ENCODE measurements at places on chromosomes 2 and 18.
A peak's percentile ranks its signal among the peaks of the same experiment; 100 is the strongest.

DNA sequence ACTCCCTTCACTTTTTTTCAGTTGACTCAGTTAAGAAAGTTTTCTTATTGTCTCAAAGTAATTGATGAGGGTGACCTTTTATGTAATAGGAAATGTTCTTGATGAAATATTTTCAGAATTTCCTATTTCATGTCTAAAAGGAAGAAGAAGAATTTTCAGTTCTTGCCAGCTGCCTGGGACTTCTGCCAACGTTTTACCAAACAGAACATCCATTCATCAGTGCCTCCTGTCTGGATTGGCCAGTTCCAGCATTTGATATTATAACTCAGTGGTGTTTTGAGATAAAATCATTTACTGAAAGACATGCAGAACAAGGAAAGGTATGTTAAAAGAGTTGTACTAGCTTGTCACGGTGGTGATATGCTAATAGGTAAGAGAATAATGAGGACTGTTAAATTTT, 104.7 kb upstream of the MYO3B start:
- DNase-seq = peak; percentile 28

DNA sequence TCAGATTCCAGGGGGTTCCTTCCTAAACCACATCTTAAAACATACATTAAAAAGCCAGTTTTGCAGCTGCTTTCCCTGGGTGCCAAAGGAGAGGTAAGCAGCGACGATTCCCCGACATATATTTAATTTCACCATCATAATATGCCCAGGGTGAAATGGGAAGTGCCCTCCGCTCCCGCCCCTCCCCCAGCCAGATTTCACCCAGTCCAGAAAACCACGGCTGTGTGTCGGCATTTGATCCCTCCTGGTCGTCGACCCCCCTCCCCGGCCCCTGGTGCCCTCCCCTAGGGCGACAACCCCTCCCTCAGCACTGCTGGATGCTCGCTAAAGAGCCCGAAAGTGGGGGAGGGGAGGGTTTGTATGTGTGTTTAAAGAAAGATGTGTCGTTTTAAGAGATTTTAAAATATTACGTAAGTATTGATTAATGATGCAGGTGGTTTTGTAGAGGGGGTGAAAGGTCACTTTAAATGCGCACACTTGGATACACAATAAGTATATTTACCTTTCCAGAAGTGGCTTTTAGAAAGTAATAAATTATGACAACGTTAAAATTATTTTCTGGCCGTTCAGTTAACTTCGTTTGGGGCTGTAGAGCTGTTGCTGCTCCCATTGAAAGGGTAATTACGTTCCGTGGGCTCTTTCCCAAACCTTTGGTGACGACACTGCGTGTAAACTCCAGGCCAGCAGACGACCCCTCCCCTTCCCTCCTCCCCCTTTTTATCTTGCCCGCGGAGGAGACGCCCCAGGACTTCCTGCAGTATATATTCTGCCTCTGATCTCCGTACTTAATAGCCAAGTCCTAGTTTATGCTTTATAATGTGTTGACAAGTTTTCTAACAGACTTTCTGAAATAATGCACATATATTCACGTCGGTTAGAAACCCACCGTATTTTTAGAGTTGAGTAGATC, 3.4 kb upstream of the BCL11A start:
- DNase-seq = peak; percentile 89

- peak; percentile 41 for DNase-seq
Observed at GRCh38 chr2:230956827-230957755, 32.0 kb upstream of the GPR55 start.

DNA sequence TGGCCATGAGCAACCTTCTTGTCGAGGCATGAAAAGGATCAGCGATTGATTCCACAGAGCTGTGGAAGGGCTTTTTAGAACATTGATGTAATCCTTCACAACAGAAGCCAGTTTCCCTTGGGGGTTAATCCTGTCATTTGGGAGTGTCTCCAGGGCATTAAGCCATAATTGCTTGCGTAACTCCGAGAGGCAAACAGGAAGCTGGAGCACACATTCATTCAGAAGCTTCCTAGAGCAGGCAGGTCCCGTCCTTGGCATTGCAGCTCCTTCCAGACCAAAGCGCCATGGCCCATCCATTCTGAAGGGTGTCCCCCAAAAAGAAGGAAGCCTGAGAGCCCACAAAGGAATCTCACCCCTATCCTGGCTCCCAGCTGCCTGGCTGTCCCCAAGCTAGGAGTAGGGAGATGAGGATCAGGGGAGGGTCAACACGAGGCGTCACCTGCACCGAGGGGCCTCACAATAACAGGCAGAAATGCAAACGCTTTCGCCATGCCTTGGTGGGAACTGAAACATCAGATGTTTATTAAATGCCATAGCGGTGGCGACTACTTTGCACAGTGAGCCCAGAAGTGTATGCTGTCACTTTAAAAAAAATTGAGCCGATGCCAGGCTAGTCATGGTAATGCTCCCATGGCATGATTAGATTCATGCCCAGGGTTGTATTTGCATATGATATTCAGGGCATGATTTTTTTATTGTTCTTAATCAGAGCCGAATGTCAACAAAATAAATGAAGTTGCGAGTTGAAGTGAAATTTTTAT, 339.4 kb downstream of the BCL11A start:
- DNase-seq = no peak

- no peak for DNase-seq
Observed at GRCh38 chr2:233996000-233996399, 54.5 kb upstream of the SPP2 start.

- no peak for DNase-seq
Observed at GRCh38 chr18:35106013-35106844, 65.0 kb downstream of the MAPRE2 start.

DNA sequence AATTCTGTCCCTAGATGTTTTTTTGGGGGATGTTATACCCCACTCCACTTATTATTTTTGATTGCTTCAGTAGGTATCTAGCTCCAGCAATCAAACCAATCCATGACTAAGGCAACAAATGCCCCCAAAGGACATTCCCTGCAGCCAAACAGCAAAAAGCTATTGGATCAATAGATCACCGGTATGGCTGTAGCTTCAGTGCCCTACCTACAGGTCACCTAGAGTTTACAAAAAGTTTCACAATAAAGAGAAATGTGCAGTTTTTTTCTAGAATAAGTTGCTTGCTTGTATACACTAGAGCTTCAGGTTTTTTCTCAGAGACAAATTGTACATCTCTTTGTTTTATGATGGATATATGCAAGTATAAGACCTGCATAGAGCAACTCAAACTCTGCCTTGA, 27.7 kb downstream of the PDE11A start:
- DNase-seq = no peak

DNA sequence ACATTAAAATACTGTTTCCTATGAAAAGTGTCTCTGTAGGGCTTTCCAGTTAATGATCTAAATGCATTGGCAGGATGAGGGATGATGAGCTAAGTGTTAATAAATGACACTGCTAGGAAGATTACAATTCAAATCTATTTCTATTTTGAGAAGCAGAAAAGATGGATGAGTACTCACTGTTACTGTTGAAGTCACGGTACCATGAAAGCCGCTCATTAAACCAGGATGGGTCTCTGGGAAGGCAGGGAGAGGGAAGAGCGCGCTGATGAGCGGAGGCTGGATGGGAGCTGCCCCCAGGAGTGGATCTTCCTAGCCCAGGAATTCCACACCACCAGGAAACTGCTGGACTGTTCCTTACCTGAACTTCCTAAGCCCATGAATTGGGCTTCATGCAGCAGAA, 27.1 kb upstream of the TXNDC2 start:
- DNase-seq = no peak

GRCh38 chr2:232412986-232413385, 6.3 kb downstream of the ALPG start:
- DNase-seq = no peak
